Cardiac muscle cell (in vitro differentiated cells and primary cell): ENCODE measurements at places on chromosomes 7 and 10. TPM values are rescaled to one million over a fixed set of nuclear protein-coding genes. Genes with fewer than 3 reads are reported as not detected.

ZNF716 gene
- not detected in 2 replicates for polyA plus RNA-seq

CUZD1 gene
- polyA plus RNA-seq = not detected in 2 replicates

SEMA3A gene
- polyA plus RNA-seq = 33.5 and 34.1 TPM in 2 replicates

EBLN1 gene
- not detected in 2 replicates for polyA plus RNA-seq

OR2AE1 gene
- polyA plus RNA-seq = not detected in 2 replicates
